Activated CD8-positive, alpha-beta T cell treated with anti-CD3 and anti-CD28 coated beads for 36 hours (primary cell): ENCODE measurements at places on chromosomes 6 and 20. TPM values are rescaled to one million over a fixed set of nuclear protein-coding genes. Genes with fewer than 3 reads are reported as not detected.

LSM2 gene
- total RNA-seq = 117 TPM

STMND1 gene
- total RNA-seq = not detected

PCK1 gene
- not detected for total RNA-seq

PRND gene
- not detected for total RNA-seq

DNA sequence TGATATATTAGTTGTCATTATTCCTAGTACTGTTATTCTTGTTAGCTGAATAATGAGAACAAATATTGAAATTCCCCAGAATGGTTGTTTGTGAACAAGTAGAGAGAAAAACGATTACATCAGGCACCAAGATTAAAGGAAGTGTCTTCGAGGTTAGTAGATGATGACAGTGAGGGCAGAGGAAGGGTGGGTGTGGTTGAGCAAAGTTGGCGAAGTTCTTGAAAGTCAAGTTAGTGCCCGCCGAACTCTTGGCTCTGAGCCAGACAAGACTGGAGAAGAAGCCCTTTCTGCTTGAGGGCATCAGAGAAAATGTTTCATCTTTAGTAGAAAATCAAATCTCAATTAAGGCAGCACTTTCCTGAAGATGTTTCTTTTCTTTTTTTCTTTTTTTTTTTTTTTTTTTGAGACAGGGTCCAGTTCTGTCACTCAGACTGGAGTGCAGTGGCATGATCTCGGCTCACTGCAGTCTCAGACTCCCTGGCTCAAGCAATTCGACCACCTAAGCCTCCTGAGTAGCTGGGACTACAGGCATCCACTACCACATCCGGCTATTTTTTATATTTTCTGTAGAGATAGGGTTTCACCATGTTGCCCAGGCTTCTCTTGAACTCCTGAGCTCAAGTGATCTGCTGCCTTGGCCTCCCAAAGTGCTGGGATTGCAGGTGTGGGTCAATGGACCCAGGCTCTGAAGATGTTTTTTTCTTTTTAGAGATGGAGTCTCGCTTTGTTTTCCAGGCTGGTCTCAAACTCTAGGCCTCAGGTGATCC lies 77.1 kb downstream of the SGK1 start:
- H3K27me3 ChIP-seq = no peaks in the 10 kb centered on the region
- peak overlapping the region; percentile 99 for H3K27ac ChIP-seq
- peak; percentile 91 for DNase-seq
- peaks cover 7% of the 10 kb centered on the region for H3K36me3 ChIP-seq
- H3K4me1 ChIP-seq = peaks cover 60% of the 10 kb centered on the region

GRCh38 chr20:61408951-61409740 lies 157.1 kb downstream of the CDH4 start:
- DNase-seq = no peak
- no peaks in the 10 kb centered on the region for H3K4me1 ChIP-seq
- H3K27me3 ChIP-seq = no peaks in the 10 kb centered on the region

DNA sequence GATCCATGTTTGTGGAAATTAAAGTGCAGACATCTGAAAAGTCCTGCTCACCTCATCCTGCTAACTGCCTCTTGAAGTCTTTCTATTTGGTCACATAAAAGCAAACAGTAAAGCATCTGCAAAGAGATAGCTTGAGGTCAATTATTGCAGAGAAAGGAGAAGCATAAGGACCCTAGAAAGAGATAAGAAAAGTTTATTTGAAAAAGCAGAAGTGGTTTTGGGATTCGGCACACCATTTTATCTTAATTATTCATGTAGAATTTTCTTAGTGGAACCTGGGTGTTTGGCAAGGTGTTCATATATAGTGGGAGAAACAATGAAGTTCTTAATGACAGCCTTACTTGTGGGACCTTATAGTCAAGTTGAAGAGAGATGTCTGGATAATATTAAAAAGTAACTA lies 280.8 kb downstream of the CENPW start:
- H3K36me3 ChIP-seq = no peaks in the 10 kb centered on the region
- no peak overlapping the region for H3K4me3 ChIP-seq
- H3K27ac ChIP-seq = no peak overlapping the region

GRCh38 chr6:42029062-42029685 lies 21.1 kb upstream of the TAF8 start:
- H3K36me3 ChIP-seq = peaks cover 30% of the 10 kb centered on the region
- no peak for DNase-seq
- H3K27me3 ChIP-seq = no peaks in the 10 kb centered on the region
- peak overlapping the region; percentile 71 for H3K4me3 ChIP-seq
- H3K27ac ChIP-seq = peak overlapping the region; percentile 98

DNA sequence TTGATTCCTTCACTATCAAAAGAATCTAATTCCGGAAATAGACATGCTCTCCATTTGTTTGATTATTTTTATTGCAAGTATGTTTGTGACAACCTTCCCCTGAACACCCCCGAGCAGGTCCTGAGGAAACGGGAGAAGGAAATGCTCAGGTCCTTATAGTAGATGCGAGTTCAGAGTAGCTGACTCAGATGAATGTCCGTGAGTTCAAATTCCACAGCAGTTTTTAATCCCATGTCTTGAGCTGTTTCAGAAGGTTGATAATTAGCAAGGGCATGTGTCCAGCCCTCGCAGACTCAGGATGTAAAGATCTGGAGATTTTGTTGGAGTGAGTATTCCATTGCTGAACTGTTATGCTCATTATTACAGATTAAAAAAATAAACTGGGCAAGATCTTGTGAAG lies 169.3 kb downstream of the BCAS1 start:
- no peaks in the 10 kb centered on the region for H3K27me3 ChIP-seq
- H3K4me1 ChIP-seq = peaks cover 70% of the 10 kb centered on the region
- no peak overlapping the region for H3K27ac ChIP-seq
- no peak for DNase-seq
- no peaks in the 10 kb centered on the region for H3K36me3 ChIP-seq

DNA sequence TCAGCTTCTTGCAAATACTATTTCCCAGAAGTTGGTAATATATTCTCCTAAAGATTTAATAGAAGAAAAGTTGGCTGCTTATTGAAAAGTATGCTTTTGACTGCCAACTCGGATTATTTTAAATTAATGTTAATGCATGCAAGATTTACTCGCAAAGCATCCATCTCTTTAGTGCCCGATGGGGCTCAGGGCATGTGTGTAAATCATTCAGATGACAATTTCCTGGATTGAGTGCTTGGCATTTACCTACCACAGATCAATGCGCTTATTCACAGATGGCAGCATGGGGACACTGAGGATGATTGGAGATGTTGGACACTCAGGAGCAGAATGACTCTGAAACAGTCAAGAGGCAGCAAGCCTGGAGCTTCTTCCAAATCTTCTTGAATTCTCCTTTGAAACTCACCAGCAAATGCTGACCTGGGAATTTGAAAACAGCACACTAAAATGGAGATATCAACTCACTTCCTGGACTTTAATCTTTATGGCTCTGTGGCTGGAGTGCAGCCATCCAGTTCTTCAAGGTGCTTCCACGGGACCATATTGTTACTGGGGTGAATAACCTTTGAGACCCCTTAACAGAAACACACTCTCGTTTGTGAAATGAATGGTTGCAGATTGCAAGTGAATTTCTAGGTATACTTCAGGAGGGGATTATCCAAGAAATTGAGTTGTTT lies 34.1 kb upstream of the TIAM2 start:
- H3K4me1 ChIP-seq = peaks cover 3% of the 10 kb centered on the region
- H3K27ac ChIP-seq = no peak overlapping the region
- no peak overlapping the region for H3K4me3 ChIP-seq
- H3K36me3 ChIP-seq = peaks cover 8% of the 10 kb centered on the region
- H3K27me3 ChIP-seq = no peaks in the 10 kb centered on the region
- DNase-seq = no peak

GRCh38 chr20:17698384-17698783 lies 1.4 kb upstream of the BANF2 start:
- H3K4me3 ChIP-seq = no peak overlapping the region
- H3K4me1 ChIP-seq = no peaks in the 10 kb centered on the region
- no peak for DNase-seq
- H3K27me3 ChIP-seq = peaks cover 10% of the 10 kb centered on the region
- H3K27ac ChIP-seq = no peak overlapping the region
- no peaks in the 10 kb centered on the region for H3K36me3 ChIP-seq

GRCh38 chr6:145763742-145764141 lies 28.4 kb upstream of the EPM2A start:
- H3K36me3 ChIP-seq = no peaks in the 10 kb centered on the region
- no peaks in the 10 kb centered on the region for H3K27me3 ChIP-seq
- H3K27ac ChIP-seq = no peak overlapping the region
- no peak overlapping the region for H3K4me3 ChIP-seq
- no peak for DNase-seq
- H3K4me1 ChIP-seq = no peaks in the 10 kb centered on the region
